A673 (cell line): ENCODE measurements at places on chromosomes 5 and 9. TPM values are rescaled to one million over a fixed set of nuclear protein-coding genes. Genes with fewer than 3 reads are reported as not detected.
A peak's percentile ranks its signal among the peaks of the same experiment; 100 is the strongest.

- no peak overlapping the region for H3K4me3 ChIP-seq
- H3K27ac ChIP-seq: no peak overlapping the region
- no peaks in the 10 kb centered on the region for H3K27me3 ChIP-seq
- H3K36me3 ChIP-seq: peaks cover 48% of the 10 kb centered on the region
These were observed 16.4 kb downstream of the DAP start for GRCh38 chr5:10744681-10745080.

ZBTB34 gene
- 10.1 and 10.9 TPM in 2 replicates for total RNA-seq

GRCh38 chr5:17929171-17929570 lies 294.9 kb downstream of the TAF11L14 start:
- peak; percentile 4 for DNase-seq
- no peak overlapping the region for H3K27ac ChIP-seq

DNA sequence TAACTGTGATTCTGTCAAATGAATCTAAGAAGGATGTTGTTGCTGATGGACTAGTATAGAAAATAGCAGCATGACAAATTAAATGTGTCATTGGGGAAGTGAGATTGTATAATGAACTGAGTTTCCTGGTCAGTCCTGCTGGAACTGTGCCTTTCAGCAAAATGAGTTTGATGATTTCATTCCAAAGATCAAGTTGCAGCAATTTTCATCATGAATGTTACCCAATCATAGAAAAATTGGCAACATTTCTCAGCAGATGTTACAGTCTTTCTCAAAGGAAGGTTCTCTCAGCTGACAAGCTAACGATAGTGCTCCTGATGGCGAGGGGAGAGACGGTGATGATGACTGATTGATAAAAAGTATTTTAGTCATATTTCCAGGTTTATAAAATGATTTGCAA lies 10.7 kb downstream of the PCDHAC2 start:
- H3K27me3 ChIP-seq: no peaks in the 10 kb centered on the region
- H3K36me3 ChIP-seq: peaks cover 3% of the 10 kb centered on the region
- DNase-seq: peak; percentile 83

GRCh38 chr5:72465601-72466563 lies 41.3 kb downstream of the ZNF366 start:
- H3K4me3 ChIP-seq: no peak overlapping the region
- no peaks in the 10 kb centered on the region for H3K4me1 ChIP-seq
- H3K27ac ChIP-seq: no peak overlapping the region
- no peak for DNase-seq
- no peaks in the 10 kb centered on the region for H3K27me3 ChIP-seq

DNA sequence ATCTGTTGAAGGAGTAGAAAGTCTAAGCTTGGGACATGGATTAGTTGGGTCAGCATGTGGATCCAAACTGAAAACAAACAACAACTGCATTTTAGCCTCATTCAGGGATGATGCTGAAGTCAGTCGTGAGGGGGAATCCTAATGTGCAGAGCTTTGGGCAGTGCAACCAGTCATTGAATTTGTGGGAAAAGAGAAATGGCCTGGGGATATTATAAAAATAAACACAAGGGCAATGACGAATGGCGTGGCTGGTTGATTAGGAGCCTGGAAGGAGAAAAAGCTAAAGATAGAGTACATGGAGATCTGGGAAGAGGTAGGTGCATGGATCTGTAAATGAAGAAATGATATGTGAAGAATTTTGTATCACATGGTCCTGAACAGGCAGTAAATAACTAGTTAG lies 477.6 kb downstream of the TLE1 start:
- no peak overlapping the region for H3K27ac ChIP-seq
- H3K4me1 ChIP-seq: no peaks in the 10 kb centered on the region
- no peaks in the 10 kb centered on the region for H3K36me3 ChIP-seq
- H3K27me3 ChIP-seq: no peaks in the 10 kb centered on the region

DNA sequence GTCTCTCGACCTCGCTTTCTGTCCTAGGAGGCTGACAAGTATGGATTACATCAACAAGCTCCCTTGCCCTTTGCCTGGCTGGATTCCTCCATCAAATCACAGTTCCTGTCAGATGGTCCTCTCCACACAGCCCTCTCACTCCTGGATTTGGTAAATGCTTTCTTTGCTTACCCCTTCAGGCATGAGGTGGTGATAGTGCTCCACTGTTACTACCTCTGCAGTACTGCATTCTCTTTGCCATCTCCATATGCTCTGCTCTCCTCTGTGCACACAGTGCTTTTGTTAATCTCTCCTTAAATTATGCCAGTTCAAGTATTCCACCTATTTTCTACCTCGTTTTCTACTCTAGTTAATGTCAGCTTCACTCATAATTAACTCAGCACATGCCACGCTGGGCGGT lies 279.2 kb downstream of the DMAC1 start:
- H3K27ac ChIP-seq: no peak overlapping the region
- no peaks in the 10 kb centered on the region for H3K4me1 ChIP-seq
- no peak overlapping the region for H3K4me3 ChIP-seq
- H3K27me3 ChIP-seq: peaks cover 12% of the 10 kb centered on the region
